WTC11 (cell line): ENCODE measurements at places on chromosomes 12 and 14.

DNA sequence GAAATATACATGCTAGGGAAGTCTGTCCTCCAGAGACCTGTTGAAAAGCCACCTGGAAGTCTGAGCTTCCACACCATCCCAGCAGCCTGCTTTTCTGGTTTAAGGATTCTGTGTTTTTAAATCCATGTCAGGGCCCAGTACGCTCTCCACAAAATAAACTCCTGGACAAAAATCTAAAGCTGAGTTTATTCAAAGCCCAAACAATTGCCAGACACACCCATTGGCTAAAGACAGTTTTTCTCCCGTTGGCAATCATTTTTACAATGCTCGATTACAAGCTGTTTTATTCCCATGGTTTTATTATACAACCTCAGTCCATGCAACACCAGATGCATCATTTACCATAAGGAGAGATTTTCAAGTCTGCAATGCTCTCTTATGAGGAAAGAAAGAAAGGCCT lies 94.5 kb downstream of the MYRFL start:
- H3K4me3 ChIP-seq, result no peak overlapping the region
- no peak for DNase-seq
- no peaks in the 10 kb centered on the region for H3K27me3 ChIP-seq
- H3K36me3 ChIP-seq, result peaks cover 22% of the 10 kb centered on the region
- peaks cover 6% of the 10 kb centered on the region for H3K4me1 ChIP-seq
- no peak overlapping the region for H3K27ac ChIP-seq

DNA sequence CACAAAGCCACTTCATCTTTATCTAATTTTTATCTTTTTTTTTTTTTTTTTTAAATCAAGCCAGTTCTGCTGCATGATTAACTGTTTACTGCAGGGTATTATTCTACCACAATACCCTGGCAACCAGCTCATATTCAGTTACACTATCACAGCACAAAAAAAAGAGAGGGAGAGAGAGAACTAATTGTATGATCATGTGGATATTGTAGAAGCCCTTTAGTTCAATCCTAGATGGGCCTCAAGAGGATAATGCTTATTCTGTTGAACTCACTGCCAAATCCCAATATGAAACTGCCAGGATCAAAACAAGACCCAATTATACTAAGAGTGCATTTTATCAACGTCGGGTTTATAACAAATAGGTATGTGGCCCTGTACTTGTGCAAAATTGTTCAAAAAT lies 51.5 kb downstream of the MED13L start:
- no peaks in the 10 kb centered on the region for H3K4me1 ChIP-seq
- H3K36me3 ChIP-seq, result no peaks in the 10 kb centered on the region
- no peak overlapping the region for H3K4me3 ChIP-seq

GRCh38 chr12:3600951-3601350 lies 109.9 kb downstream of the PRMT8 start:
- H3K4me1 ChIP-seq, result peaks cover 70% of the 10 kb centered on the region
- H3K27ac ChIP-seq, result no peak overlapping the region
- peaks cover 7% of the 10 kb centered on the region for H3K27me3 ChIP-seq
- H3K4me3 ChIP-seq, result no peak overlapping the region
- H3K36me3 ChIP-seq, result no peaks in the 10 kb centered on the region
- DNase-seq, result no peak

GRCh38 chr12:70929029-70929428 lies 8.5 kb upstream of the PTPRR start:
- H3K36me3 ChIP-seq, result no peaks in the 10 kb centered on the region
- no peaks in the 10 kb centered on the region for H3K27me3 ChIP-seq
- DNase-seq, result no peak

- peaks cover 17% of the 10 kb centered on the region for H3K36me3 ChIP-seq
- no peak for DNase-seq
- no peak overlapping the region for H3K27ac ChIP-seq
- no peaks in the 10 kb centered on the region for H3K4me1 ChIP-seq
- no peaks in the 10 kb centered on the region for H3K27me3 ChIP-seq
Observed at GRCh38 chr14:95208598-95208997, 51.3 kb upstream of the DICER1 start.

GRCh38 chr14:101775826-101776225 lies 14.3 kb downstream of the PPP2R5C start:
- H3K36me3 ChIP-seq, result no peaks in the 10 kb centered on the region
- peaks cover 10% of the 10 kb centered on the region for H3K4me1 ChIP-seq
- DNase-seq, result no peak
- H3K4me3 ChIP-seq, result no peak overlapping the region
- peaks cover 32% of the 10 kb centered on the region for H3K27me3 ChIP-seq
- H3K27ac ChIP-seq, result no peak overlapping the region

DNA sequence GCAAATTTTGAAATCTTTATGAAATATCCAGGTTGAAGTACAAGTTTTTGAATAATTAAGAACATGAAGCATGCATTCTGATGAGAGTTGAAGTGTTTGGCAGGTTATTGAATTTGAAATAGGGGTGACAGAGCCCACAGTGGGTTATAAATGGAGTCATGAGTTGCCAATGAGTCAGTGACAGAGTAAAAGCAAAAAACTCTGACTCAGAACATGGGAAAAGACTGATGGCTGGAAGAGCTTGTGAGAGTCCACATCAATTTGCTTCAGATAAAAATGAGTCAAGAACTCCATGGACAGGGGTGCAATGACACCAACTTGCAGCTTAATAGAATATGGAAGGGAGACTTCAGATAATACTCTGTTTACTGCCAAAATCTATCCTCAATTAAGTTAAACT lies 105.3 kb downstream of the SLC6A15 start:
- H3K36me3 ChIP-seq, result no peaks in the 10 kb centered on the region
- H3K27ac ChIP-seq, result no peak overlapping the region
- H3K4me1 ChIP-seq, result peaks cover 13% of the 10 kb centered on the region
- DNase-seq, result no peak
- H3K27me3 ChIP-seq, result peaks cover 97% of the 10 kb centered on the region
- H3K4me3 ChIP-seq, result no peak overlapping the region

DNA sequence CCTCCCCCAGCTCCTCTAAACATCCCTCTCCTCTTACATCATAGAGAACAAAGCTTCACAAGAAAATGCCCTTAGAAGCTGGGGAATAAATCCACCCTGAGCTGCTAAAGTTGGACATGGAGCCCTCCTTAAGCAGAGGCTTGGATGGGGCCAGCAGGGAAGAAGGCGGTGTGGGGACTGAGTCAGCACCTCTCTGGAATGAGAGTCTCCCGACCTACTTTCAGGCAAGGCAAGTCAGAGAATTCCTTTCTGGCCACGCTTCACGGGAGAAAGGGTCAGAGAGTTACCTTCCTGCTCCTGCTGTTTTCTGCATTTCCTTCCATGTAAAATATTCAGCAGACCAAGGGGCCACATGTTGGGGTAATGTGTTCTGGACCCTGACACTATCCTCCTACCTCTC lies 113.3 kb upstream of the PRB2 start:
- H3K4me3 ChIP-seq, result no peak overlapping the region
- H3K4me1 ChIP-seq, result peaks cover 26% of the 10 kb centered on the region
- no peaks in the 10 kb centered on the region for H3K36me3 ChIP-seq
- DNase-seq, result no peak
- no peaks in the 10 kb centered on the region for H3K27me3 ChIP-seq

DNA sequence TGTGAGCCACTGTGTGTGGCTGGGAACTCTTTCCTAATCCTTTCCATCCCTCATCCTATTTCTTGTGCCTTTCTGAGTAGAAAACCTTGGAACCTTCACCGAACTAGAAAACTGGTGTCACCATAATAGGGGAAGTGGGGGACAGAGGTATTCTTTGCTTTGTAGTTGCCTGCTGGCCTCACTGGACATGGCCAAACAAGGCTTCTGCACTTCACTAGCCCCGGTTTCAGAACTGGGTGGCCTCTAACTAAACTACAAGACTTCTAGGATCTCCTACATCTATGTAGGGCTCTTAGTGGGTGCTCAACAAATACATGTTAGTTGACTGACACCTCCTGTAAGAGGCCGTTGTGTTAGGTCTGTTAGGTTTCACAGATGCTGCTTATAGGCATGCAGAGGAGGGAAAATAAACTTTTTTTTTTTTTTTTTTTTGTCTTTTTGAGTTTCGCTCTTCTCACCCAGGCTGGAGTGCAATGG lies 597 bp upstream of the CIROP start:
- peaks cover 40% of the 10 kb centered on the region for H3K4me1 ChIP-seq
- DNase-seq, result no peak
- no peak overlapping the region; the same call in 1 of the 2 replicates for H3K27ac ChIP-seq

GRCh38 chr12:47504775-47505446 lies 200.9 kb downstream of the RPAP3 start:
- H3K27ac ChIP-seq, result no peak overlapping the region
- no peak overlapping the region for H3K4me3 ChIP-seq
- DNase-seq, result no peak
- no peaks in the 10 kb centered on the region for H3K4me1 ChIP-seq
- peaks cover 12% of the 10 kb centered on the region for H3K27me3 ChIP-seq

GRCh38 chr14:88919502-88919901 lies 95.1 kb downstream of the TTC8 start:
- H3K27ac ChIP-seq, result no peak overlapping the region
- H3K36me3 ChIP-seq, result no peaks in the 10 kb centered on the region
- peaks cover 11% of the 10 kb centered on the region for H3K27me3 ChIP-seq
- no peaks in the 10 kb centered on the region for H3K4me1 ChIP-seq
- DNase-seq, result no peak

- peaks cover 8% of the 10 kb centered on the region for H3K4me1 ChIP-seq
- DNase-seq, result no peak
- H3K36me3 ChIP-seq, result no peaks in the 10 kb centered on the region
- no peaks in the 10 kb centered on the region for H3K27me3 ChIP-seq
Observed at GRCh38 chr12:91562476-91562875, 379.9 kb upstream of the DCN start.

DNA sequence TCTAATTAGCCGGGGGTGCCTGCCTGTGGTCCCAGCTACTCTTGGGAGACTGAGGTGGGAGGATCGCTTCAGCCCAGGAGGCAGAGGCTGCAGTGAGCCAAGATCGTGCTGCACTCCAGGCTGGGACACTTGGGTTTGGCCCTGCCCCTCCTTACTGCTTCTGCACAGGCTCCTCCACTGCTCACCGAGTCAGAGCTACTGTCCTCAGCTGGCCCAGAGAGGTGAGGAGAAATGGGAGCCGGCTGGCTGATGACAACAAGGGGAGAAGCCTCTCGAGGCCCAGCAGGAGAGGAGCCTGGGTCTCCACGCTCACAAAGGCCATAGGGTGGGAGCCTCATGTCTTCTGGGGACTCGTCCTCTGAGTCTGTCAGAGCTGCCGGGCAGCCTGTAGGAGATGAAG lies 13.7 kb downstream of the CALCOCO1 start:
- H3K4me3 ChIP-seq, result no peak overlapping the region
- H3K36me3 ChIP-seq, result no peaks in the 10 kb centered on the region
- peaks cover 11% of the 10 kb centered on the region for H3K27me3 ChIP-seq
- peaks cover 7% of the 10 kb centered on the region; the same call in 1 of the 2 replicates for H3K4me1 ChIP-seq

- H3K27ac ChIP-seq, result no peak overlapping the region
- peaks cover 10% of the 10 kb centered on the region for H3K4me1 ChIP-seq
- H3K27me3 ChIP-seq, result no peaks in the 10 kb centered on the region
- H3K36me3 ChIP-seq, result peaks cover 3% of the 10 kb centered on the region; the same call in 1 of the 2 replicates
Observed at GRCh38 chr12:89217472-89217871, 134.8 kb downstream of the DUSP6 start.

GRCh38 chr12:118312578-118312977 lies 60.1 kb downstream of the TAOK3 start:
- H3K27me3 ChIP-seq, result no peaks in the 10 kb centered on the region
- H3K36me3 ChIP-seq, result no peaks in the 10 kb centered on the region

DNA sequence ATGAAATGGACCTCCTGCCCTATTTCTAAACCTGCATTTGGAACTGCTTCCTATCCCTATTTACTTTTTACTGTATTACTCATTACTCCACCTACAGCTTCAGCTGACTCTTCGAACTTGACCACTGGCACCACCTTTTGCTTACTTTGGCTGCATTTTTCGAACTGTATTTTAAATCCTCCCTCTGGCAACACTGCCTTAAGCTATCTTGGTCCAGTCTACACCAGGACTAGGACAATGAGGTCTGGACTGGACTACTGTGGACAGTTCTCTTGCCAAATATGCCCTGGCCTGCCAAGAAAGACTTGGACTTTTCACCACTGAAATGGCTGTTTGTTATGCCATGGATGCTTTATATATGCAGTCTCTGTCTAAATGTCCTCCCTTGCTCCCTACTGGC lies 328.1 kb downstream of the BTG1 start:
- H3K4me3 ChIP-seq, result no peak overlapping the region
- H3K4me1 ChIP-seq, result peaks cover 3% of the 10 kb centered on the region; the same call in 1 of the 2 replicates
- H3K27ac ChIP-seq, result no peak overlapping the region
- H3K27me3 ChIP-seq, result no peaks in the 10 kb centered on the region
- no peak for DNase-seq

GRCh38 chr12:96241846-96242256 lies 47.7 kb downstream of the ELK3 start:
- H3K4me3 ChIP-seq, result no peak overlapping the region
- peaks cover 5% of the 10 kb centered on the region for H3K36me3 ChIP-seq
- DNase-seq, result no peak
- H3K27ac ChIP-seq, result no peak overlapping the region
- H3K4me1 ChIP-seq, result peaks cover 7% of the 10 kb centered on the region; the same call in 1 of the 2 replicates
- H3K27me3 ChIP-seq, result no peaks in the 10 kb centered on the region

GRCh38 chr12:6047249-6048237 lies 76.9 kb downstream of the VWF start:
- no peak for DNase-seq
- H3K4me1 ChIP-seq, result no peaks in the 10 kb centered on the region
- no peaks in the 10 kb centered on the region; the same call in 1 of the 2 replicates for H3K27me3 ChIP-seq

GRCh38 chr12:96047229-96048211 lies 12.1 kb upstream of the LTA4H start:
- H3K4me3 ChIP-seq, result no peak overlapping the region
- DNase-seq, result no peak
- H3K27ac ChIP-seq, result no peak overlapping the region
- no peaks in the 10 kb centered on the region for H3K36me3 ChIP-seq

DNA sequence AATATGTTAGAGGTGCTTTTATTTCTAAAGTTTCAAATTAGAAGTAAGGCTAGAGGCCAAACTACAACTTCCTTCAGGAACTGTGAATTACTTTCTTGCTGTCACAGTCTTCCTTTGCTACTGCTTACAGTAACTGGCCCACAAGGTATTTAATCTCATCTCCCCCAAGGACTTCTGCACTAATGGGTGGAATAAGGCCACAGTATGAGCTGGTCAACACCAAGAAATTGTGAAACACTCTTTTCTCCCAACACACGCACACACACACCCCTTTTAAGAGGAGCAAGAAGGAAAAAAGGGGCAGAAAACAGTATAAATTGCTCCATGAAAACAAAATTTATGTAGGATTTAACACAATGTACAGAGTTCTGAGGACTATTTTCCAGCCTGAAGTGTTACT lies 45.6 kb downstream of the SCAF11 start:
- H3K27me3 ChIP-seq, result no peaks in the 10 kb centered on the region
- no peak for DNase-seq

GRCh38 chr12:26327975-26328644 lies 132.7 kb downstream of the SSPN start:
- peaks cover 5% of the 10 kb centered on the region for H3K4me1 ChIP-seq
- DNase-seq, result no peak
- H3K36me3 ChIP-seq, result peaks cover 11% of the 10 kb centered on the region; the same call in 1 of the 2 replicates
- H3K4me3 ChIP-seq, result no peak overlapping the region

GRCh38 chr12:50918584-50919316 lies 33.6 kb upstream of the HIGD1C start:
- H3K36me3 ChIP-seq, result peaks cover 45% of the 10 kb centered on the region
- no peak for DNase-seq
- no peak overlapping the region for H3K27ac ChIP-seq
- H3K4me3 ChIP-seq, result no peak overlapping the region
